Heart left ventricle (tissue), 16 donors: ENCODE measurements at places on chromosomes 6 and 20. TPM values are rescaled to one million over a fixed set of nuclear protein-coding genes. Genes with fewer than 3 reads are reported as not detected.

APCDD1L gene
- not detected for total RNA-seq

DNA sequence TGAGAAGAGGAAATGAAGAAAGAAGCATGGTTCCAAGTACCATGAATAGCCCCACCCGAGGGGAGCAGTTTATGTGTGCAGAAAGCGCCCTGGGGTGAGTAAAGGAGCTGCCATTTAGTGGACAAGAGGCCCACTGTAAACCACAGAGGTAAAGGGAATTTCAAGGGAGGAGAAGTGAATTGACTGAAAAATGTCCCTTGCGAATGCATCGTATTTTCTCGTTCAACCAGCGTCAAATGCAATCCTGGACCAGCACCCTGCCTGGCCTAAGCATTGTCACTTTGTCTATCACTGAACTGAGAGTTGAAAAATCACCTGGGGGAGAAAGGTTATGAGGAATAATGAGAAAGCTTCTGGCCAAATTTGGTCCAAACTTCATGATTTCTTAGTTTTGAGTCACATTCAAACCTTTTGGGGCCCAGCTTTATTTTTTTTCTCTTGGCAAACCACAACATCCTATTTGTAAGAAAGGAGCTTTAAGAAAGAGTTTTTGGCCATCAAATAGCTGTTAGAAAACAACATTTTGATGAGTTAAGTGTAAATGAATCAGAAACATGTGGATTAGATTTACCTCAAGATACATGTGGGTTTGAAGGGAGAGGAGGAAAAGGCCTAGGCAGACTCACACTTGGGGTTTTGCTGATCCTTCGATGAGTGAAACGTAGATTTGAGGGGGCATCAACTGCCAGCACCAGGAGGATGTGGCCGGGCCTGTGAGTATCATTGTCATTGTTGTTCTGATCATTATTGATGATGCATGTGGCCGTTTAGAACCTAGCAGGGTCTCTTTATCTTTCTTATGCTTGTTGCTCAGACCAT is 214.0 kb downstream of the CLIC5 start:
- no peak for DNase-seq

DNA sequence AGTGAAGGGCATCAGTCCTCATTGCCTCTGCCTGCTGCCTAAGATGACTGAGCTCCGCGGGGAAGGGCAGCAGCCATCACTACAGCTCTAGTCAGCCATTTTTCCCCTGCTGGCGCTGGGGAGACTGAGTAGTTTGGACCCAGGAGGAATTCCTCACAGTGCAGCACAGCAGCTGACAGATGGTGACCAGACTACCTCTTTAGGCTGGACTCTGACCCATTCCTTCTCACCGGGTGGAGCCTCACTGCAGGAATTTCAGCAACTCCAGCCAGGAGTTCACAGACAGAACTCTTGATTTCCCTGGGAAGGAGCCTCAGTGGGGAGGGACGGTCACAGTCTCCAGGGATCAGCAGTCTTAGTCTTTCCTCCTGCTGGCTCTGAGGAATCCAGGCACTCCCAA is 492.0 kb upstream of the MMS22L start:
- DNase-seq: no peak

NINL gene
- total RNA-seq: 2.9 TPM

CDH26 gene
- 0.47 TPM for total RNA-seq

DNA sequence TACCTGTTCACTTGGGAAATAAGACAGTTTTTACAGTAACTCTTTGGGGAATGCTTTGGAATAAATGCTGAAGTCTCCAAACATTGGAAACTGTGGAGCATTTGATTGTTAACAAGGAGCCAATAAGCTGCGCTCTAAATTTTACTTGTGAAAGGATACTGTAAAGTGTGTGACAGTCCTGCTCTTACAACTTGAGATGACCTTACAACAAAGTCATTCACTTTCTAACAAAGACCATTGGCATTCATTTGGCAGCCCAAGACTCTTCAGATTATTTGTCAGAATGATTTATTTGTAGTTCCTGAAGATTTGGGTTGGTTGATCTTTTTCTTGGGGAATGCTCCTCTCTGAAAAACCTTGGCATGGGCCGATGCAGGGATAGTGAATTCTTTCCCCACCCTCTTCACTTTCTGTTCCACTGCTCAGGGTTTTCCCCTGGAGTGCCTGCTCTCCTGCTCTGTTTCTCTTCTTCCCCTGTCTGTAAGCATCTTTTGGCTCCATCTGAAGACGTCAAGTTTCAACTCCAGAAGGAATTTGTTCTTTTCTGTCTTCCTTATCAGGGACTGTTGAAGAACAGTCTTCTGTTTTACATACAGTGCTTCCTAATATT is 116.4 kb downstream of the AKAP7 start:
- DNase-seq: no peak

- DNase-seq: no peak
These were observed 17.5 kb downstream of the TTBK1 start for GRCh38 chr6:43260791-43261190.

DNA sequence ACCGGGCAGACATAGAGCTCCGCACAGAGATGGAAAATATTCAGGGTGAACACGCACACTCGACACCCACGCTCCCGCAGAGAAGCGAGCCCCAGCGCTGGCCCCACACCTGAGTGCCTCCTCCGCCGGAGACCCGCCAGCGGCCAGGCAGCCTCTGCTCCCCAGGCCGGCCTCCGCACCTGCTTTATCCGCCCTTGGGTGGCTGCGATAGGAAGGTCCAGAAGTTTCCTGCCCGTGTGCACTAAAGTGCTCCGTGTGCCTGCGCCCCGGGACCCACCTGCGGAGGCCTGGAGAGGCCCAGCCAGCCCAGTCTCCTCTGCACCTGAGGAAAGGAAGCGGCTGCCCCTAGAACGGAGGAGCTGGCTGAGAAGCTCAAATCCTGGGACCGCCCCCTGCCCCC is 10.8 kb upstream of the FOXC1 start:
- DNase-seq: peak; percentile 20

- DNase-seq: no peak
These were observed 90.0 kb upstream of the AKAP12 start for GRCh38 chr6:151149793-151150192.
